ENCODE measurements at places on chromosomes 5 and 9.

DNA sequence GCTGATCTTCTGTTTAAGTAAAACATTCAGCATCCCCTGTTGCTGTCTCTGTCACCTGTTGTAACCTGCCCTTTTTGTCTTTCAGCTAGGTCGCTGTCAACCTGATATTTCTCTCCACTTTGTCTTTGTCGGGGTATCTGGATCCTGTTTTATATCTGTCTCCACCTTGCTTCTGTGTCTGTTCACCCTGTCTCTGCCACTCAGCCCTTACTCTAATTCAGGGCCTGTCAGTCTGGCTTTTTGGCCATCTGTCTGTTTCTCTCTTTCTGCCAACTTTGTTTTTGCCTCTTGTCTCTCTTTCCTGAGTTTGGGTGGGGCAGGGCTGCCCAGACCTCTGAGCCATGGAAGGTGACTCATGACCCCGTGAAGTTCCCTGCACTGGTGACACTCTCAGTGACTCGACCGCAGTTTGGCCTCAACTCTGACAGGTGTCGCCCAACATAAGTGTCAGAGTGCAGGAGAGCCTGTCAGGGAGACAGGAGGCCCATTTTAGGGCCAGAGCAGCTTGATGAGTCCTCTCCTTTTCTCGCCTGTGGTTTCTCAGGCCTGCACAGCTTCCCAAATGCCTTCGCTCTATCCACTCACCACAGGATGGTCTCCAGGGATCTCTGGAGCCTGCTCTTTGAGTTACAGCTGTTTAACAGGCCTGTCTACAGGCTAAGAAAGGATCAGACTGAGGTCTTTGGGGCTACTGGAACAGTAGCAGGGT, 868 bp downstream of the ZBTB43 start:
- no peak for DNase-seq

- no peak for DNase-seq
These were observed 3.0 kb downstream of the RLN1 start for GRCh38 chr9:5336688-5337087.

DNA sequence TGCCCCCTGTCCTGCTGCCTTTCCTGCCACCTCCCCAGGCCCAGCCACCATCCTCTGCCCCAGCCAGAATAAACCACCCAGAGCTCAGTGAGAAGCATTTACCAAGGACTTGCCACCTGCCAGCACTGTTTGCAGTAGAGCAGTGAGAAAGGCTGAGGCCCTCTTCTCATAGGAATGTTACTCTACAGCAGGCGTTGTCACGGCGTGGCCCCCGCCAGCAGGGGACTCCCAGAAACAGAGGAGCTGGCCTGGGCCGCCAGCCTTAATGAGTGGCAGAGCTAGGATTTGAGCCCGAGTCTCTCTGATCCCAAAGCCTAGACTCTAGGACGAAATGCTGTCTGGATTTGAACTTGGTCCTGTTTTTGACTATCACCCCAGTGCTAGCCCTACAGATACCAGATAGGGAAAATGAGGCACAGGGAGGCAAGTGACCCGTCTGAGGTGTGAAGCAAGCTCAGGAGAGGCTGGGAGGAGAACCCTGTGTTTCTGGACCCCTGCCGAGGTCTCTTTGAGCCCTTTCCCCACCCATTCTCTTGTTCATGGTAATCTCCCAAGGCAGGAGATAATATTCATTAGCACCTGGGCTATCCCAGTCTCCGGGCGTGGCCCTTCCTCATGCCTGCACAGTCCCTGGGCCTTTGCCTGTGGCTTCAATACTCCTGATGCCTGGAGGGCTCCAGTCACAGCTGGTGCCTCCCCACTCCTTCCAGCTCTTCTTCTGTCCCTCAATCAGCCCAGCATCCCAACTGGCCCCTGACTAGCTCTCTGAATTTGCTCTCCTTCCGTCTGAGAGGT, 30.7 kb downstream of the HRH2 start:
- no peak for DNase-seq

DNA sequence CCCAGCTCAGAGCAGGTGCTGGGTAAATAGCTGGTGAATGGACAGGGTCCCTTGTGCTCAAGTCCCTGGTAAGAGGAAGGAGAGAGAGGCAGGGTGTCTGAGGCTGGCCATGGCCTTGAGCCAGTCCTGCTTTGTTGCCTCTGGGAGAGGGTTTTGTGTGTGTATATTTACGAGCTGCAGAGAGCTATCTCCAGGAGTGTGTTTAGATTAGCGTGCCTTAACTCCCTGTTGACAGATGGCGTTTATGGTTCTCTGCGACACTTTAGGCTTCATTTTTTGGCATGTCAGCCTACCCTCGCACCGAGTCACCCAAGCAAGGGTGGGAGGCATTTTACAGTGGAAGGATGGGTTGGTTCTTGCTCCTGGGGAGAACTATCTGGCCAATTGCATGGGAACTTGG, 22.2 kb downstream of the HMCN2 start:
- no peak for DNase-seq

- DNase-seq, result no peak
These were observed 47.9 kb upstream of the SEMA6A start for GRCh38 chr5:116622375-116623050.

DNA sequence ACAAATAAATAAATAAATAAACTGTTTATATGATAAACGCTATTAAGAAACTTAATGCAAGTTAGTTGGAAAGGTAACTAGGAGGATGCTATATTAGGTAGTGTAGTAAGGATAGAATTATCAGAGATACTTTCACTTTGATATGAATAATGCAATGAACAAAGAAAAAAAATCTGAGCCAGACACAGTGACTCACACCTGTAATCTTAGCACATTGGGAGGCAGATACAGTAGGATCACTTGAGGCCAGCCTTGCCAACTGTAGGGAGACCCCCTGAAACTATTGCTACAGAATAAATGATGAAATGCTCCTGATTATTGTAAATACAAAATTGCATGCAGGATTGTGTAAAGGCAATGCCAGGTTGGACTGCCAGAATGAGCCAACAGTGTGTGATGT, 109.2 kb downstream of the ANXA2R start:
- no peak for DNase-seq

GRCh38 chr9:15086156-15086763, 176.0 kb upstream of the FREM1 start:
- DNase-seq, result no peak

- DNase-seq, result no peak
These were observed 89.8 kb downstream of the CDKN2A start for GRCh38 chr9:21904371-21904770.

DNA sequence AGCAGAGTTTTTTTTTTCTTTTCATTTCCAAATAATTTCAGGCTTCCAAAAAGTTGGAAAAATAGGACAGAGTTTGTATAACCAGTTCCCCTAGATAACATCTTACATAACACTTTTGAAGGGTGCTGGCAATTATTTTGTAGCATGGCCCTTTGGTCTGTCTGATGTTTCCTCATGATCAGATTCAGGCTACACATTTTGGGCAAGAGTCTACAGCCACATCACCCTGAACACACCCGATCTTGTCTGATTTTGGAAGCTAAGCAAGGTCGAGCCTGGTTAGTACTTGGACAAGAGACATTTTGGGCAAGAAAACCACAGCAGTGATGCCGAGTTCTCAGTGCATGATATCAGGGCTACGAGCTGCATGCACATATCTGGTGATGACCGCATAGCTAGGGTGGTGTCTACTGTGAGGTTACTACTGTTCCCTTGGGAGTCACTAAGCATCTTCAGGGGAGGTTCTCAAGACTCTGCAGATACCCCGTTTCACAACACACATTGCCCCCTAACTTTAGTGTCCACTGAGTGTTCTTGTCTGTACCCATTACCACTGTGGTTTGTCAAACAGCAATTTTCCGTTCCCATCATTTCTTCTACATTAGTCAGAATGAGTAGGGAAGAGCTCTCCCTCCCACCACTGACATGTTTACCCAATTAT, 86.2 kb downstream of the TTC39B start:
- no peak for DNase-seq

DNA sequence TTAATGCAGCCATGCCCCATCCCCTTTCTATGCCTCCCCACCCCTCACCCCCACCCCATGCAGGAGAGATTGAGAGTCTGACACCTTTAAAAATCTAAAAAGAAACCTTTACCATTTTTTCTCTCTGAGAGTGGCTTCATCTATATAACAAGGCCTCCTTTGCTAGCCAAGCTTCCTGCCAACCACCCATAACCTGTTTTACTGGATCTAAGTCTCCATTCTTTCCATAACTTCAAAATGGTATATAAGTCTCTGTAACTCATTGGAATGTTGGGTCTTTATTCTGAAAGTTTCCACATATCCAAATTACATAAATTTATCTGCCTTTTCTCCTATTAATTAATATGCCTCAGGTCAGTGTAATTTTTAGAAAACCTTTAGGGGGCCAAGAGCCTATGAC, 1174.0 kb downstream of the MAT2B start:
- DNase-seq, result no peak

DNA sequence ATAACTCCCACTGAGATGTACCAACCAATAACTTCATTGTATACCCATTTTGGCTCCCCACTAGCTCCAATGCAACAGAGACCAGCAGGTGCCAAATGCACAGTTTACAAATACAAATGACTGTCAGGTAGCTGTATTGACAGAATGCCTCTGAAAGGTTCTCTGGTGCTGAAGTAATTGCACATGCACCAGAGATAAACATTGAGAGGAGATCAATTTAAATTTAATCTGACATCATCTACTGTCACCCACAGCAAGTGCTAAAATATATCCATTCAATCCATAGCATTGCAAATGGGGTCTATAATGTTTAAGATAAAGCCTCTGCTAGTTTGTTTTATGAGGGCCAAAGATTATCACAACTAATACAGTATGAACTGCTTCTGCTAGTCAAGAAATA, 80.2 kb downstream of the STX17 start:
- no peak for DNase-seq

- no peak for DNase-seq
These were observed 211.1 kb downstream of the DMRTA1 start for GRCh38 chr9:22657713-22658112.

GRCh38 chr9:107060062-107060461, 197.1 kb downstream of the ZNF462 start:
- no peak for DNase-seq

DNA sequence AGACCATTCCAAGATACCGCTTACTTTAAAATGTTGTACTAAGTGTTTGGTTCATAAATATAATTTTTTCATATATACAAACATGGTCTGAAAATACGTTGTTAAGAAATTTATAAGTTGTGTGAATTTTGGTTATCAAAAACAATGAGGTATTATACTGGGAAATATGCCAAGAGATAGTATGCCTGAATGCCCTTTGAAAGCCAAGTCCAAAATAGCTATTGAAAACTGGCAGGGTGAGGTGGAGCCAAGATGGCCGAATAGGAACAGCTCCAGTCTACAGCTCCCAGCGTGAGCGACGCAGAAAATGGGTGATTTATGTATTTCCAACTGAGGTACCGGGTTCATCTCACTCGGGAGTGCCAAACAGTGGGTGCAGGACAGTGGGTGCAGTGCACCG, 533.5 kb downstream of the ZNF608 start:
- DNase-seq, result no peak

DNA sequence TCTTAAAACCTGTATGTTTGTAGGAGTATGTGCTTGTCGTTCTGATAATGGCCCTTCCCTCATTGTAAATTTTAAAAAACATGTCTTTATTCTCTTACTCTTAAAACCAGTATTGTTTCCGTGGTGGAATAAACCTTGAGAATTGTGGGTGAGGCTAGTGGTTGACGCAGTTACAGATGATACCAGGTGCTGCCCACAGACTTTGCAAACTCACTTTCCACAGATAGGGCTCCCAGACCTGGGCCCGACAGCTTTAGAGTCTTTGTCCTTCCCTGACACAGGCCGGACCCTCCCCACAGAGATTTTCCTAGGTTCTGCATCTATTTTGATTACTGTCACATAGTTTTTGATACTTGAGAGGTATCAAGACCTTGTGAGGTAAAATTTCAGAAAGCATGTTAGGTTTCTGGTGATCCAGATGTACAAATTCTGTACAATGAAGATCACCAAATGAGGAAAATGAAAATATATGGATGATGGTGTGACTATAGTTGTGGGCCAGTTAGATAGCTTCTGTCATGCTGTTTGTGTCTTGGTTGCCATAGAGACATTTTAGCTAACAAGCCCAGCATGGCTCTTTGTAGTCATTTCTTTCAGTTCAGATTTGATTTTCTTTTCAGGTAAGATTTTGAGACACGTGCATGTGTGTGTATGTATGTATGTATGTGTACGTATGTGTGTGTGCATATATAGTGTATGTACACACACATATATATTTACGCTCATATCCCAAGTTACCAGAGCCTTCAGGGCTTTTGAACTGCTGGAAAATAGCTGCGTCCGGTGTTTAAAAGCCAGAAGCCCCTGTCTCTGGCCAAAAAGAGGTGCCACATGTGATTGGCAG, 33.8 kb downstream of the DMRT1 start:
- no peak for DNase-seq

GRCh38 chr5:133284306-133284705, 232.5 kb downstream of the HSPA4 start:
- DNase-seq, result no peak

DNA sequence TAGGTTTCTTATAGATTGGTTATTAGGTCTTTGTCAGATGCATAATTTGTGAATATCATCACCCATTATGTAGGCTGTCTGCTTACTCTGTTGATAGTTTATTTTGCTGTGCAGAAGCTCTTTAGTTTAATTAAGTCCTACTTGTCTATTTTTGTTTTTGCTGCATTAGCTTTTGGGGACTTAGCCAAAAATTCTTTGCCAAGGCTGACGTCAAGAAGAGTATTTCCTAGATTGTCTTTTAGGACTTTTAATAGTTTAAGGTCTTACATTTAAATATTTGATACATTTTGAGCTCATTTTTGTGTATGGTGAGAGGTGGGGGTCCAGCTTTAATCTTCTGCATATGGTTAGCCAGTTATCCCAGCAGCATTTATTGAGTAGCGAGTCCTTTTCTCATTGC, 24.8 kb upstream of the ANGPTL2 start:
- DNase-seq, result no peak

GRCh38 chr5:51816427-51816826, 433.2 kb downstream of the ISL1 start:
- no peak for DNase-seq

- DNase-seq, result no peak
These were observed 69.8 kb downstream of the ICE1 start for GRCh38 chr5:5492087-5492933.

GRCh38 chr5:163163858-163164257, 273.5 kb upstream of the CCNG1 start:
- no peak for DNase-seq

DNA sequence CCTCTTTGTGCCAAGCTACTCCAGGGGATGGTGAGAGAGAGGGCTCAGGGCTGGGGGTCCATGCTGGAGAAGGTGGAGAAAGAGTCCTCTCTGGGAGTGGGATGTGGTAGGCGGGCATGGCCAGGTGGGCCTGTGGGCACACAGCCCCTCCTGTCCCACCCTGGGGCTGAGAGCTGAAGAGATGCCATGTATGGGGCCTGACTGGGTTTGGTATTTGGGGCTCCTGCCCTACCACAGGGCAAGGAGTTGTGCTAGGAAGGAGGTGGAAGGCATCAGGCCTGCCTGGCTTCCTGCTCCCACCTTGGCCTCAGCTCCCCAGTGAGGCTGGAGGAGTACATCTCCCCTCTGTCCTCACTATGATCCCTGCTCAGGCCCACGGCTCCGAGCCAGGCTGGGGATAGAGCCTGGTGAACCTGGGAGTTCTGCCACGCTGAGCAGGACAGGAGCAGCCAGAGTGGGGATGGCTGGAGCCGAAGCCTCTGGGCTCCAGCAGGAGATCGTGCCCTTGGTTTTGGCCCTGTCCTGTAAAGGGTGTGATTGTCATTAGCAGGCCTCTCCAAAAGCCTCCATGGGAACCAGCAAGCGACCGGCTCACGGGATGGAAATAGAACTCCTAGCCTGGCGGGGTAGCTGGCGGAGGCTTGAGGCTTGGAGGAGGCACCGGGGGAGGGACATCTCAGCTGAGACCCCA, 75.5 kb downstream of the CACNA1B start:
- DNase-seq, result no peak

- peak; percentile 82 for DNase-seq
These were observed 10.8 kb downstream of the FIBCD1 start for GRCh38 chr9:130927995-130928900.

GRCh38 chr5:1546556-1546955, 22.8 kb upstream of the LPCAT1 start:
- no peak for DNase-seq

Data from HS-27A (cell line).